ENCODE measurements at places on chromosomes 13 and 19.

DNA sequence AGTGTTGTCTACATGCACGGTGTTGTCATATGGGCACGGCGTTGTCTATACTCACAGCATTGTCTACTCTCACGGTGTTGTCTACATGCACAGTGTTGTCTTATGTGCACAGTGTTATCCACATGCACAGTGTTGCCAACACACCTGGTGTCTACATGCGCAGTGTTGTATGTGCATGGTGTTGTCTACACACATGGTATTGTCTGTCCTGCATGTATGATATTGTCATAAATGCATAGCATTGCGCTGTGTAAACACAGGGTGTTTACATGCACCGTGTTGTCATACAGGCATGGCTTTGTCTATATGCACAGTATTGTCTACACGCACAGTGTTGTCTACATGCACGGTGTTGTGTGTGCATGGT, 6.8 kb downstream of the ADPRHL1 start:
- no peak for DNase-seq

DNA sequence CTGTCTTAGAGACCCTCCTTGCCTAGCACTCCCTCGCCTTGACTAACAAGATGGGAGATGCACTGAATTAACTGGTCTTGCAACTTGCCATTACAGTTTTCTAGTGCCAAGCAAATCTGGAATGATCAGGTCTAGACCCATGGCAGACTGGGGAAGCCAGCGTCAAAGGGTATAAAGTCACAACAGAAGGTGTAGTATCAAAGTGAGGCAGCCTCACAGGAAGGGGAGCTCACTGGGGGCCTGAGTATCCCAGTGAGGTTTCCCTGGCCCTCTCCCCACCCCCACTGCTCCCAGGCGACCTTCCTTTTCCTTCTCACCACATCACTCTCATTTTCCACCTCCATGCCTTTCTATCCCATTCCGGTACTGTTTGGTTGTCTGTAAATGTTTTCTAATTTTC, 83.5 kb upstream of the DOCK9 start:
- no peak for DNase-seq

GRCh38 chr19:30420881-30421280, 48.7 kb downstream of the ZNF536 start:
- no peak for DNase-seq

DNA sequence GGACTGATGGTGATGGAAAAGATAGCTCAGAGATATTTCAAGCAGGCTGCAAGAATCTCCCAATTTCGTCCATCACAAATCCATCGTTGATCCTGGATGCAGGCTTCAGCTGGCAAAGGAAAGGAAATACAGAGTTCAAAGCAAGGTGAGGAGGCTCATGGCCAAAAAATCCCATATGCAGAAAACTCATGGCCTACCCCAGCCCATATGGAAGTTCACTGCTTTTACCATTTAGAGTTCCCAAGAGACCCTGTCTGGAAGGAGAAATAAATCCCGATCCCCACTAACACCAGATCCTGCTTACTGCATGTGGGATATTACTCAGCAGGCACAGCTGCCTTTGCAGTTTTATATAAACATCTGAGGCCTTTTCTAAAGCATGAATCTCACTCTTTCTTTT, 412.9 kb upstream of the SPRY2 start:
- no peak for DNase-seq

GRCh38 chr13:112764864-112765561, 75.2 kb downstream of the ATP11A start:
- no peak for DNase-seq

DNA sequence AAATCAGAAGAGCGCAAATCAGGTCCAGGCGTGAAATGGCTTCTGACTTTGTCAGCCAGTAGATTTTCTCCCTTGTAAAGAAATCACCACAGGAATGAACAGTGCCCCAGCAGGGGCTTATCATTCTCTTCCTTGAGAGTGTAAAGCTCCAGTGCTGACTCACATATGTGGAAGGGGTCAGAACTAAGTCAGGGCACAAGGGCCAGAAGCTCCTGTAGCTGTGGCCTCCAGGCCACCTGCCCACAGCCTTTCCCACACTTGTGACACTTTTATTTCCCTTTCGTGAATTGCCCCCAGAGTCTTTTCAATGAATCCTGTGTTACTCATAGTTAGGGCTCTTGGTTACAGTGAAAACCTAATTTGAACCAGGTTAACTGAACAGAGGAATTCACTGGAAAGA, 99.6 kb downstream of the SUCLA2 start:
- DNase-seq: no peak

DNA sequence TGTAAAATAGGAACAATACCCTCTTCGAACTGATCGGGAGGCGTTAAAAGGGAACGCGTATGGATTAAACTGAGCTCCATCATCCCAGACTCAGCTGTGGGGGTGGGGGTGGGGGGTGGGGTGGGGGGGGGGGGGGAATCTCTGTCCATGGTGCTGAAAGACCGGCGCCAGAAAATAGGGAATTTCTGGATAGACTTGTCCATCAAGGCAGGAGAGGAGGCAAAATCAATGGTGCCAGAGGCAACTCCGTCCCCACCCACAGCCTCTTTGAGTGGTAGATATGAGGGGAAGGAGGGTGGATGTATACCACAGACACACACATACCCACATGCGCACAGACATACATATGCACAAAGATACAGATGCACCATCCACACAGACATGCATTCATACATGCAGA, 37.4 kb downstream of the ZNF787 start:
- no peak for DNase-seq

- DNase-seq: peak; percentile 54
Measured at GRCh38 chr19:8240274-8241229, 31.4 kb downstream of the CERS4 start.

- DNase-seq: peak; percentile 43
Measured at GRCh38 chr19:3276341-3276799, 51.9 kb downstream of the CELF5 start.

GRCh38 chr13:30551189-30551588, 66.5 kb upstream of the USPL1 start:
- peak; percentile 65 for DNase-seq

- DNase-seq: no peak
Measured at GRCh38 chr19:13181747-13182388, 31.7 kb downstream of the IER2 start.

DNA sequence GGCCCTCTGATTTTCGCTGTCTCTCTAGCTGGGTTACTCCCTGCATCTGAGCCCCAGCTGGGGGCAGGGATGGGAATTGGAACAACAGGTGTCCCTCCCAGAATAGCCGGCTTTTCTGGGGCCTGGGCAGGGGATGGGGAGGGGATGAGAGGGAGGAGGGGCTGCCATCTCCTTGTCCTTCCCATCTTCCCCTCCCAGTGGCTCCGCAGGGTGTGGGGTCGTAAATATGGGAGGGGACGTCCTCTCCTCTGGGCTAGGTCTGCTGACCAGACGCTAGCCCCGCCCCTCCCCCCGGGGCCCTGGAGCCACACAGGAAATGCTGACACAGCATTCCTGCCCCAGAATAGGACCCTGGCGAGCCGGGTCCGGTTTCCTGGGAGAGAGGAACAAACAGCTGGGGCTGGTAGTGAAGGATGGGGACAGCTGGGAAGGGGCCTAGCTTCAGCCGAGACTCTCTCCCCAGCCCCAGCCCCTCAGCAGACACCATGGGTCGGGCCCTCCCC, 1.1 kb downstream of the RYR1 start:
- DNase-seq: no peak

- no peak for DNase-seq
Measured at GRCh38 chr19:38834104-38834490, 2.5 kb upstream of the ECH1 start.

- DNase-seq: no peak
Measured at GRCh38 chr13:74067818-74068217, 66.4 kb downstream of the KLF12 start.

- no peak for DNase-seq
Measured at GRCh38 chr13:111263566-111263965, 56.9 kb upstream of the TEX29 start.

- no peak for DNase-seq
Measured at GRCh38 chr19:17160908-17161307, 54.2 kb upstream of the USE1 start.

DNA sequence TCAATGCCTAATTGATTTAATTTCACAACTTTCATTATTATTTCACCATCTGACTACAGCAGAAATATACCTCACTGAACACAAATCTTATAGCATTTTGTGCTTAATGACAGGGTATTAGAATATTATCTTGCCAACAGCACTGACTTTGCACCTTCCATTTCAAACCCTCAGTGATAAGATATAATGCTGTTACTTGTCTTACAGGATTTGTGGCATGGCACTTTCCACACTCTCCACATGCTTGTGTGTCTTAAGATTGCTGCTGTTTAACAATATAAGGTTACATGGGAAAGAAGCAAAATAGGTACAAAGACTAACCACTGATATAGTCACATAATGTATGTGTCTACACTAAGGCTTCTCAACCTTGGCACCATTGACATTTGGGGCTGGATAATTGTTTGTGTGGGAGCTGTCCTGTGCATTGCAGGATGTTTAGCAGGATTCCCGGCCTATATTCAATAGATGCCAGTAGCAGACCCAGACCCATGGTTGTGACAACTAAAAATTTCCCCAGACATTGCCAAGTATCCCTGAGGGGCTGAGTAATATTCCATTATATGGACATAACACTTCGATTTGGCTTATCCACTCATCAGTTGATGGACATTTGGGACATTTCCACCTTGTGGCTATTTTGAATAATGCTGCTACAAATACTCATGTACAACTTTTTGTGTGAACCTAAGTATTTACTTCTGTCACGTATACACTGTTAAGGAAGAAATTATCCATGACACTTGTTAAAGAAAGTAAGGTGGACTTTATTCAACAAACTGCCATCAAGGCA, 5.7 kb upstream of the DIAPH3 start:
- peak; percentile 32 for DNase-seq

- DNase-seq: peak; percentile 52
Measured at GRCh38 chr19:52270266-52270885, 989 bp downstream of the ZNF766 start.

DNA sequence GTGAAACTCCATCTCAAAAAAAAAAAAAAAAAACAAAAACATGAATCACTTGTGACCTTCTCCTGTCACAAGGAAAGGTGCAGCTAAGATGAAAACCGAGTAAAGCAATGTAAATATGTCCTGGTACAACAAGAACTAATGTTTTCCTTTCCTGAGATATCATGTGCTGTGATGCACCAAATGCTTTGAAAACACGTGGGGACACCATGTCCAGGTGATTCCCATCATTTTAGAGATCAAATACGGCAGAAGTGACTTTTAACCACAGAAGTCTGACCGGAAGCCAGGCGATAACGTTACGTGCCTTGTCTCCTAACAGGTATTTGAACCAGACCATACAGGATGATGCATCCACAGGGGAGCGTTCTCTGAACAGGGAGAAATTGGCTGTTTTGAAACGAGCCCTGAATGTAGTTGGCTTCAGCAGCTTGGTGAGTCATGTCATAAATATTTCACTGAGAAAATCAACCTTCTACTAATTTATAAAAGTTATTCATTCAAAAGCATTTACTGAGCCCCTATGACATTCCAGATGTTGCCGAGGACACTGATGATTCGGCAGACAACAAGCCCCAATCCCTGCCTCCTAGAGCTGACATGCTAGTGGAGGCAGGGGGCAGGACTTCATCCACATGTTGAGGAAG, 328.1 kb downstream of the MYO16 start:
- DNase-seq: peak; percentile 53

GRCh38 chr13:110442930-110443621, 118.4 kb downstream of the RAB20 start:
- peak; percentile 23 for DNase-seq

GRCh38 chr13:27667946-27668345, 46.3 kb downstream of the POLR1D start:
- DNase-seq: no peak

DNA sequence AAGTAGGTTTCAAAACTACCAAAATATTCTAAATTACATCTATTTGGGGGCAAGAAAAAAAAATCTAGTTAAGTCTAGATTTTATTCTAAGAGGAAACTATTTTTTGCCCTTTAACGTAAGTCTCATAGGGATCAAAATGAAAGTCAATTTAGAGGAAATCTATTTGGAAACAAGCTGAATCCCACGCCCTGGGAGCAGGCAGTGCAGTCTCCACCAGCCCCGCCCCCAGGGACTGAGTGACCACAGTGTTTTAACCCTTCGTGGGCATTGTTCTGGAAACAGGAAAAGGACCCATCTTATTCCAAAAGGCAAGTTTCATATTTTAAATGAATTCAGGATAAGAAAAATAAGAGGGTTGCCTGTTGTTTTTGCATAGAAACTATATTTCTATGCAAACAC, 209.7 kb downstream of the SPRY2 start:
- peak; percentile 32 for DNase-seq

- DNase-seq: no peak
Measured at GRCh38 chr19:3768015-3768747, 3.8 kb downstream of the RAX2 start.

- no peak for DNase-seq
Measured at GRCh38 chr19:52331757-52332156, 4.3 kb upstream of the ZNF610 start.

DNA sequence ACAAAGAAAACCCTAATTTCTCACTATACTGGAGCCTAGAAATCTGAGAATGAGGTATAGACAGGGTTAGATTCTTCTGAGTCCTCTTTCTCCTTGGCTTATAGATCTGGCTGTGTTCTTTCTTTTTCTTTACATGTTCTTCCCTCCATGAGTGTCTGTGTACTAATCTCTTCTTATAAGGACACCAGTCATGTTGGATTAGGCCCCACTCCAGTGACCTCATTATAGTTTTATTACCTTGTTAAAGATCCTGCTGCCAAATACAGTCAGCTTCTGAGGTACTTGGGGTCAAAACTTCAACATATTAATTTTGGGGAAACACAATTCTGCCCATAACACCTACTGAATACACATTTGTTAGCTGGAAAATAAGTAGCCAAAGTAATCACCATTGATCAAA, 302.6 kb downstream of the PCDH9 start:
- DNase-seq: no peak

DNA sequence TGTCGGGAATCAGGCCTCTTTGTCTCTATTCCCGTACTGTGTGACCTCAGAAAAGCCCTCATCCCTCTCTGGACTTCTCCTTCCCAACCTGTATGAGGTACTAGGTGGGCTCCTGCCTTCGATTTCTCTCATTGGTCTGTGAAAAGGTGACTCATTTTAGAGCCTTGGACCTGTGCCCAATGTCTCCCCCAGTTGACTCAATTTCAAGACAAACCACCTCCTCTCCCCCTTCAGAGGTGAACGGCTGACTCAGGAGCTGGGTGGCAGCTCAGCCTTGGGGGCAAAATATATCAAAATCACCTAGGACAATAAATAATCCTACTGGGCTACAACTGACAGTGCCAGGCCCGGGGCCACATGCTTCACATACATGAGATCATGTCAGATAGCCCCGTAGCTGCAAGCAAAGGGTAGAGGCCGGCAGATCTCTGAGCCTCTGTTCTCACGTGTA, 630 bp downstream of the COQ8B start:
- peak; percentile 91 for DNase-seq

- DNase-seq: peak; percentile 73
Measured at GRCh38 chr19:17103177-17103576, 27.6 kb downstream of the MYO9B start.

DNA sequence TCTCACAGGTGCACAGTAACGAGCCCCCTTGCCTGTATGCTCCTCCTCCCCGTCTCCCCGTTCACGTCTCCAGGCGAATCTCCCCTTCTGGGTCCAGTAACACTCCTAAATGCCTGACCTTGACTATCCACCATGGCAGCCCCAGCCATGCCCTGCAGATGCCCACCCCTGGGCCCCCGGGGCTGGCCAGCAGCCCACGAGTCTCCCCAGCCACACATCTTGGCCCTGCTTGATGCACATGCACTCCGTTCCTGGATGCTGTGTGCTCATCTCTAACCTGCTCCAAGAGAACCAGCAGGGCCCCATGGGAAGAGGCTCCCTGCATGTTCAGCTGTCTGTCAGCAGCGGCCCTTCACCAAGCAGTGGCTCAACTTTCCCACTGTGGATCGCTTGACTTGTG, 32.0 kb downstream of the HPN start:
- DNase-seq: no peak
